SK-N-SH (cell line): ENCODE measurements at places on chromosomes 7 and 10. TPM values are rescaled to one million over a fixed set of nuclear protein-coding genes. Genes with fewer than 3 reads are reported as not detected.

Gene REPIN1
- 87.5 and 91.6 TPM in 2 replicates for polyA plus RNA-seq

Gene BMPER
- 18.2 and 20.0 TPM in 2 replicates for polyA plus RNA-seq

- peak; percentile 47 for DNase-seq
These were observed 313.8 kb downstream of the FRMD4A start for GRCh38 chr10:14016931-14017333.

DNA sequence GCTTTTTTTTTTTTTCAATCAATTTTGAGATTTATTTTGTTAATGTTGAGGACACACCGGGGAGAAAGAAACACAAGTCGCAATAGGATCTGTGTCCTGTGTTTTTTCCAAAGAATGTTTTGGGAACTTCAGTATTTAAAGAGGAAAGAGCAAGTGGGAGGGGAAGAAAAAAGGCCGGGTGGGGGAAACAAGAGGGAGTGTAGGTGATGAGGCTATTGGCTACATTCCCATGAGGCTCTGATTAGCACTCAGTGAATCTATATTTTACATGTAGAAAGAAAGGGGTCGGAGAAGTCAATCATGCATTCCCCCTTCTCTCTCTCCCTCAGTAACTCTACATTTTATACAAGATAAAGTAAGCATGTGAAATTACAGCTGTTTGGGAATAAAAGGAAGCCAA, 4.1 kb downstream of the ZNF680 start:
- no peak for DNase-seq

DNA sequence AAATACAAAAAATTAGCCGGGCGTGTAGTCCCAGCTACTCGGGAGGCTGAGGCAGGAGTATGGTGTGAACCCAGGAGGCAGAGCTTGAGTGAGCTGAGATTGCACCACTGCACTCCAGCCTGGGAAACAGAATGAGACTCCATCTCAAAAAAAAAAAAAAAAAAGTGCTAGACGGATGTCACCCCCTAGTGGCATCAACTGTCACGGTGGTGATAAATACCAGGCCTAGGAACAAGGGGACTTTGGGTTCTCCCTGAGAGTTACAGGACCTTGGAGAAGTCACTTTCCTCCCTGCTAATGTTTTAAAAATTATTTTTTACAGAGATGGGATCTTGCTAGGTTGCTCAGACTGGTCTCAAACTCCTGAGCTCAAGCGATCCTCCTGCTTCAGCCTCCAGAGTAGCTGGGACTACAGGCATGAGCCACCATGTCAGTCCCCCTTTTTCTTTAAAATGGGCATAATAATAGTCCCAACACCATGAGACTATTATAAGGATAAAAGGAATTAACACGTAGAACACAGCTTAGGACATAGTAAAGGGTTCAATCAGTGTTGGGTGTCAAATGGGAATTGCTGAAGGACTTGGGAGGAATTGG, 2.6 kb upstream of the TMEM130 start:
- peak; percentile 78 for DNase-seq
